Sciatic nerve (tissue), 2 donors: ENCODE measurements at places on chromosomes 12 and 14. TPM values are rescaled to one million over a fixed set of nuclear protein-coding genes. Genes with fewer than 3 reads are reported as not detected.

- no peak for DNase-seq
Observed at GRCh38 chr14:73909681-73910080, 23.0 kb downstream of the ZNF410 start.

GRCh38 chr14:65045709-65046108, 56.6 kb downstream of the MAX start:
- DNase-seq: no peak

DNA sequence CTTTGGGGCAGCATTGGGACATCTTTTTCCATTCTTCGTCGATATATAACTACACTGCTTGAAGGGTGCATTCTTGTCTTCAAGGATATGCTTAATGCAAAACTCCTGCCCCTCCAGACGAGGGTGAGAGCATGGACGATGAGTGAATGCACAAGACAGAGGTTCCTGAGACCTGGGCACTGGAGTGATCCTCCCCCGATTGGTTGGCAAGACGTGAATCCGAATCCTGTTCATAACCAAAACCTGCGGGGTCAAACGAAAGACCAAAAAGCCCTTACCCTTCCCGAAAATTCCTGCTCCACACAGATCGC, 684 bp downstream of the KANSL2 start:
- no peak for DNase-seq

GRCh38 chr12:104337030-104337558, 33.6 kb downstream of the EID3 start:
- DNase-seq: no peak

DNA sequence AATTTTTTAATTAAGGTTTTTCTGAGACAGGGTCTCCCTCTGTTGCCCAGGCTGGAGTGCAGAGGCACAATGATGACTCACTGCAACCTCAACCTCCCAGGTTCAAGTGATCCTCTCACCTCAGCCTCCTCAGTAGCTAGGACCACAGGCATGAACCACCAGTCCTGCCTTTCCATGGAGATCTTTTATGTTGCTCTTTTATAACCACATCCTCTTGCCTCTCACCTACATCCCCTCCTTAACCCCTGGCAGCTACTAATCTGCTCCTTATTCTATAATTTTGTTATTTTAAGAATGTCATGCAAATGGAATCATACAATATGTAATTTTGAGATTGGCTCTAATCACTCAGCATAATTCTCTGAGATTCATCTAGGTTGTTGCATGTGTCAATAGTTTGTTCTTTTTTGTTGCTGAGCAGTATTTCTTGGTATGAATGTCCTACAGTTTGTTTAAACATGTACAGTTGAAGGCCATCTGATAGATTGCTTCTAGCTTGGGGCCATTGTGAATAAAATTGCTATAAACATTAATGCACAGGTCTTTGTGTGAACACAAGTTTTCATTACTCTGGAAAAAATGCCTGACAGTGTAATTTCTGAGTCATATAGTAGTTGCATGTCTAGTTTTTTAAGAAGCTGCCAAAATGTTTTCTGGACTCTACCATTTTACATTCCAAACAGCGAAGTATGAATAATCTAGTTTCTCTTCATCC, 249.2 kb upstream of the AMIGO2 start:
- no peak for DNase-seq

GRCh38 chr12:49974677-49975317, 2.0 kb downstream of the AQP6 start:
- no peak for DNase-seq

GRCh38 chr14:59492384-59492783, 8.1 kb downstream of the JKAMP start:
- no peak for DNase-seq

DNA sequence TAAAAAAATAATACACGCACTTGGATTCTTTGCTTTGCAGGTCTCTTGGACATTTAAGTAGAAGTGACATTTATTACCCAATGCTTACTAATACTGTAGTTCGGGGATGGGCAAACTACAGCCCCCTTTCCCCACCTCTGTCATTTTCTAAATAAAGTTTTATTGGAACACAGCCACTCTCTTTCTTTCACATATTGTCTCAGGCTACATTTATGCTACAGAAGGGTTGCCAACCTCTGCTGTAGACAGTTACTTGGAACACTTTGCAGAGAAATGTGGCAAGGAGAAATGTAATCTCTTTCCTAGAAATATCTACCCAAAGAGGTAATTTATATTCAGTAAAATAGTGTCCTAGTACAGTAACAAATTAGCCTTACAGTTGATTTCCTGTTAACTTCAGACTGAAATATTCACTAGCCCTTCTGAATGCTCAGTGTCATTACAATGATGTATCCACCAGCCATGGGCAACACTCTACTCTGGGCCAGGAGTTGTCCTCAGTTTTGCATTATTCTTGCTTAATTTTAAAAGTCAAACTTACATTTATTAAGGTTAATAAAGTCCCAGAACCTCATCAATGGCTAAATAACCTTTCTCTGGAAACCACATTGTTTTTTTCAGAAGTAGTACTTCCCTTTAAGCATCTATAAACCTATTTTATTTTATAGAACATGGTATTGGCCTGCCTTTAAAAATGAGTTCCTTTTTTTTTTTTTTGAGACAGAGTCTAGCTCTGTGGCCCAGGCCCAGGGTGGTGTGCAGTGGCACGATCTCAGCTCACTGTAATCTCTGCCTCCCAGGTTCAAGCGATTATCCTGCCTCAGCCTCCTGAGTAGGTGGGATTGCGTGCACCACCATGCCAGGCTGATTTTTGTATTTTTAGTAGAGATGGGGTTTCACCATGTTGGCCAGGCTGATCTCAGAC, 269.6 kb upstream of the AMIGO2 start:
- DNase-seq: no peak

- DNase-seq: no peak
Observed at GRCh38 chr14:59123975-59124374, 64.5 kb upstream of the DAAM1 start.

- no peak for DNase-seq
Observed at GRCh38 chr14:72638021-72638420, 255.9 kb downstream of the DPF3 start.

DNA sequence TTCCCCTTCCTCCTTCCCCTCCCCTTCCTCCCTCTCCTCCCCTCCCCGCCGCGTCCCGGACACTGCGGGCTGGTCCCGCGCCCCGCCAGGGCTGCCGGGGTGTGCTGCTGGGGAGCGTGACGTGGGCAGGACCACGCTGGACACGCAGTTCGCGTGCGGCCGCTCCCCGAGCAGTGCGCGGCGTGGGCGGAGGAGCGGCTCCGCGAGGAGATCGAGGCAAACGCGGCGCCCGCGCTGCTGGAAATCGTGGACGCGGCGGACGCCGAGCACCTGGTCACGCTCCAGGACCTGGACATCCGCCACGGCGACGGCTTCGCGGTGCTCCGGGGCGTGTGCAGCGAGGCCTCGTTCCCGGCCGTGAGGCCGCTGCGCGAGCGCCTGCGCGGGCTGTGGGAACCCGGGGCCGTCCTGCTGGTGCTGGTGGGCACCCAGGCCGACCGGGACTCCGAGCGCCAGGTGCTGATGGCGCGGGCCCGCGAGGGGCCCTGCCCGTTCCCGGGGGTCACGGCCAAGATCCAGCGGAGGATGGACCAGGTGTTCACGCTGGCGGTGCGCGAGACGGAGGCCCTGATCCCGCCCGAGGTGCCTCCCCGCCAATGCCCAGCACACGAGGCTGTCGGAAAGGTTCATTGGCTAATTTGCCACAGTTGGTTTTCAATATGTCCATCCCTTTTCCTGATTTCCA, 84.3 kb downstream of the TNFAIP2 start:
- DNase-seq: no peak

GRCh38 chr14:21015312-21015711, 9.5 kb downstream of the NDRG2 start:
- no peak for DNase-seq

GRCh38 chr12:41213107-41213506, 25.0 kb downstream of the PDZRN4 start:
- no peak for DNase-seq

GRCh38 chr12:49088150-49088931, 6.3 kb downstream of the DHH start:
- DNase-seq: peak; percentile 85

DNA sequence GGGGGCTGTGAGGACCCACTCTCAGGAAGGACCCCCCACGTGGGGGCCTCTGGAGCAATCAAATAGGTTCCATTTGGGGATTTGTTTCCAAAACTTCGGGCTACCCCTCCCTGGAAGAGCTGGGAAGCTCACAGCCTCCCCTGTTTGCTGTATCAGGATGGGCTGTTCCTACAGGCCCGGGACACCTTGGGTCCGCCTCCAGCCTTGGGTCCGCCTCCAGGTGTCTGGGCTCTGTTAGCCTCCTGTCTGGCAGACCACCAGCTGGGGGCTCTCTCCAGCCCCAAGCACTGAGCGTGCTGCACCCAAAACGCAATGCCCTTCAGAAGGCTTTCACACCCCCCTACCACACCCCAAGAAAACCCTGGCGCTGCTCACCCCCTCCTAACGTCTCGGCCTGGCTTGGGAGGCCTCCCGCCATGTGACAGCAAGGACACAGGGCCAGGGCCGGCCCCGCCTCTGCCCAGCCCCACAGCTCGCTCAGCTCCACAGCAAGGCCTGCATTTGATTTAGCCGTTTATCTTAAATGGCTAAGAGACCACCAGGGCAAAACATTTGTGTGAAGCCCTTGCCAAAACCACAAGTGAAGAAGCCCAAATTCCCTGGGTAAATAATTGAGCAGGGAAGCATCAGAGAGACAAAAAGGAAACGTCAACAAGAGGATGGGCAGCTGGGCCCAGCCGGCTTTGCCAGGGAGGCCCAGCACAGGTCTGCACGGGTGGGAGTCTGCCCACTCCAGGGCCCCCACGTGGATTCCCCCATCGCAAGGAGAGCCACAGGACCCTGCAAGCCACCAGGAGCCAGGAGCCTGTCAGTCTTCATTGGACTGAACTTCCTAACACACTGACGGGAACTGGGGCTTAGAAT, 39.9 kb downstream of the BCL11B start:
- no peak for DNase-seq

- no peak for DNase-seq
Observed at GRCh38 chr12:55925870-55926737, 1.6 kb downstream of the PYM1 start.

GRCh38 chr12:63752283-63752682, 27.4 kb upstream of the RXYLT1 start:
- no peak for DNase-seq

GRCh38 chr14:68947802-68948201, 31.3 kb downstream of the ACTN1 start:
- peak; percentile 75 for DNase-seq

GRCh38 chr12:15001733-15002382, 29.0 kb downstream of the PDE6H start:
- DNase-seq: peak; percentile 56

- no peak for DNase-seq
Observed at GRCh38 chr12:126219139-126219538, 1153.9 kb downstream of the AACS start.

- no peak for DNase-seq
Observed at GRCh38 chr14:50864946-50865345, 6.9 kb upstream of the ABHD12B start.

- DNase-seq: no peak
Observed at GRCh38 chr14:96264853-96265252, 8.8 kb downstream of the BDKRB1 start.

DNA sequence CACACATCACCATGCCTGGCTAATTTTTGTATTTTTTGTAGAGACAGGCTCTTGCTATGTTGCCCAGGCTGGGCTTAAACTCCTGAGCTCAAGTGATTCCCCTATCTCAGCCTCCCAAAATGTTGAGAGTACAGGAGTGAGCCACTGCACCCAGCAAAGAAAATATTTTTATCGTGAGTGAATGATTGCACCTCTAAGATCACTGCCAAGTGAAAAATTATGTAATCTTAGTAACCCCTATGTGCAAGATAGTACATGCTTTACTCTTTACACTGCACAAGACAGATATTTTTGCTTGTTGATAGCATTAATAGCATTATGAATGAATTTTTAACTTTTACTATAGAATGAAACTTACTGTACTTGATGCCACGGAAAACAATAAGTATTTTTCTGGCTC, 3.4 kb upstream of the MRPS35 start:
- DNase-seq: no peak

GRCh38 chr12:66061557-66062289, 68.8 kb downstream of the LLPH start:
- DNase-seq: no peak

DNA sequence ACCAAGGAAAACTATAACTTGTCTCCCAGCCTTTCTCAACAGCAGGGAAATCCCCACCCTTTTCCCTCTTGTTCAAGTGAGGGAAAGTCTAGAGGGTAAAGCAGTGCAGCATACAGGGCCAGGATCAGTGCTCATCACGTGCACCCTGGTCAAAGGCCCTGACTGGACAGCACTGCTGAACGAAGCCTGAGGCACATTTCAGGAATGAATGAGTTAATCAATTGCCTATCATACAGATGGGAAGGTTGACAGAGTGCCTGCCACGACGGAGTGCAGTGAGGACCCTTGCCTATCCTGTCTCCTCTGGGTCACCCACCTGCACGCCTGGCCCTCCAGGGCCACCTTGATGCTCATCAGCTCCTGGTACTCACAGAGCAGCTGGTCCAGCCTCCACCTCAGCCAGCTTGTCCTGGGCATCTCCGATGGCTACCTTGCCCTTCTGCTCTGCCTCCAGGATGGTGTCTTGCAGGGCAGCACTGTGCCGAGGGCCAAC, 11.7 kb upstream of the KRT73 start:
- no peak for DNase-seq

GRCh38 chr14:51490205-51490604, 161.5 kb upstream of the FRMD6 start:
- DNase-seq: no peak

DNA sequence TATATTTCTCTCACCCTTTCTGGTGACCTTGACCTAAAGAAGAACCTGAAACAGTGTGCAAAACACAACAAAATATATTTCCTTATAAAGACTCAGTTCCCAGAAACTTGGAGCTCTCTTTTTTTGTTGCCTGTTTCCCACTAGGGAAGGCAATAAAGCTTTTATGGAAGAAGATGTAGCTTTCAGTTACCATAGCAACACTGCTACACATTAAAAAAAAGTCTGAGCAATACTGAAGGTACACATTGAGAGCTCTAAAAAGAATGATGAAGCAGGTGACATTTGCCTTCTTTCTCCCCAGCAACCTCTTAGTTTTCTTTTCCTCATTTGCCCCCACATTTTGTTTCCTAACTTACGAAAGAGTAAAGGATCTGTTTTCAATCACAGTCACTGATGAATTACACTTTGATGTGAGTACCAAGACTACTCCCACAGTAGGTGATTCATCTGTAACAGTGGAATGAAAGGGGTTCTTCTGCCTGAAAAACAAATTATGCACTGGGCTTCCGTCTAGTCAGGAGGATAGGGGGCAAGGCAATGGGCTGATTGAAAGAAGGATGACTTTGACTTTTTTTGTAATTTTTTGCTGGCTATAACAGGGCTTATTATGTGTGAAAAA, 1.1 kb upstream of the CATSPERB start:
- DNase-seq: no peak

Gene ANP32D
- total RNA-seq: 1.1 TPM

Gene APOLD1
- total RNA-seq: 41.1 TPM

Gene REM2
- 0.62 TPM for total RNA-seq

Gene PLA2G1B
- not detected for total RNA-seq

Gene NKX2-8
- not detected for total RNA-seq

Gene ASIC1
- 5.5 TPM for total RNA-seq

Gene CLECL1
- total RNA-seq: 1.1 TPM

Gene SOX5
- total RNA-seq: 43.6 TPM

Gene BMP4
- 12.0 TPM for total RNA-seq

Gene MSRB3
- total RNA-seq: 64.2 TPM

Gene C1RL
- 117 TPM for total RNA-seq

Gene MAP3K9
- 0.36 TPM for total RNA-seq

Gene RFX4
- not detected for total RNA-seq

Gene GPR68
- total RNA-seq: 1.6 TPM

Gene CYP27B1
- 0.98 TPM for total RNA-seq

Gene TAS2R43
- total RNA-seq: 1.7 TPM

Gene FGD4
- total RNA-seq: 54.6 TPM

Gene SUPT16H
- 59.1 TPM for total RNA-seq
